ENCODE measurements at places on chromosomes 11 and 22.
A peak's percentile ranks its signal among the peaks of the same experiment; 100 is the strongest.

GRCh38 chr22:22032099-22032905 lies 49.7 kb upstream of the TOP3B start:
- no peak for DNase-seq

DNA sequence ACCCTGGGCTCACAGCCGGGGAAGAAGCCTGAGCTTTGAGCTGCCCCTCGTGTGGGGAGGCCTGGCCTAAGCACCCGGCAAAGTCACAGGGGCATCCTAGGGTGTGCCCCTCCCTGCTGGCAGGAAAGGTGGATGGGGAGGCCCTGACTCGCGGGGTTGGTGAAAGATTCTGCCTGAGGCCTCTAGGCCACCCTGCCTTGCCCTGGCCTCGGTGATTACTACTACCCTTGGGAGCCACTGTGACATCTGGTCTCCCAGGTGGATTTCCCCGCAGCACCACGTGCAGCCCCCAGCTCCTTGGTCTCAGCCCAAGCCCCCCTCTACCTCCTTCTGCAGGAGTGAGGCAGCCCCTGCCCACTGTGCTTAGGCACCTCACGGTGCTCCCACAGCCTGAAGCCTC lies 23.9 kb downstream of the GNAZ start:
- no peak for DNase-seq

- DNase-seq: peak; percentile 81
Measured at GRCh38 chr11:41836431-41836830, 377.0 kb upstream of the LRRC4C start.

DNA sequence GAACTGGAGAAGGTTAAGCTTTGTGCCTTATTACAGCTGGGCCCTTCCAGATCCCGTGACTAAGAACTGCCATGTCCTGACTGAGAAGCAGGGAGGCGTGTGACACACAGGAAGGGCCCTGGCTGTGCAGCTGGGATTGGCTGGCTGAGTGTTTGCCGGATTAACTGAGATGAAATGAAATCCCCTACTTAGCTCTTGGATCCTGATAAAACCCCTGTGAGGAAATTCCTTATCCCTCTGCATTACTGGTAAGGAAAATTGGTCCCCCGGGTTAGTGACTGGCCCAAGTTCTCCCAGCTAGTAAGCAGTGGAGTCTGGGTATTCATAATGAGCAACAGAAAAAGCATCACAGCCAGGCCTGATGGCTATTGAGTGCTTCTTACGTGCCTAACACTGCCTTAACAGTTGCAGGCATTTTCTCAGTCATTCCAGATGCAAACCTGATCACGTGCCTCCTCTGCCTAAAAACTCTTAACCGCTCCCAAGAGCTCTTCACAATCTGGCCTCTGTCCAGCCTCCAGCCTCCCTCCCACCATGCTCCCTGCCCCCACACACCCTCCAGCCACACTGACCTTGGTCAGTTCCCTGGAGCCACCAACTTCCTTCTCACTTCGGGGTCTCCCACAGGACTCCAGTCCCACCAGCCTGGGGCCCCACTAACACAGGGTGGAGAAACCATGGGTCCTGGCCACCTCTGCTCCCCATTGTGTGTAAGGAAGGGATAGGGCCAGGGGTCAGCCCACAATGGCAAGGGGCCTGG lies 37.8 kb downstream of the ARRB1 start:
- peak; percentile 55 for DNase-seq

DNA sequence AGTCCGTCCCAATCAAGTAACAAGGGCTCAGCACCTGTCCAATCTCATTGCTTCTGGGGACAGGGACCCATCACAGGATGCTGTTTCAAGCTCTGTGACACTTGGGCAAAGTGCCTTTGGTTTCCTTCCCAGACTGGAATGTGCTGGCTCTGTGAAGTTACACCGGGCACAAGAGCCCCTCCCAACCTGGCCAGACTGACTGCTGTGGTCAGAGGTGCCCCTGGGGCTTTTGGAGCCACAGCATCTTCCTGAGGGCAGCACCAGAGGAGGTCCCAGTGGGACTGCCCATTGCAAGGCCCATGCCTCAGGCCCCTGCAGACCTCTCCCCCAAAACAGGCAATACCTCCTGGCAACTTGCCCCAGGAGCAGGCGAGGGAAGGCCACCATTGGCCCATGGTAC lies 155.2 kb upstream of the GRK3 start:
- no peak for DNase-seq
